ENCODE measurements at places on chromosomes 4 and X.

DNA sequence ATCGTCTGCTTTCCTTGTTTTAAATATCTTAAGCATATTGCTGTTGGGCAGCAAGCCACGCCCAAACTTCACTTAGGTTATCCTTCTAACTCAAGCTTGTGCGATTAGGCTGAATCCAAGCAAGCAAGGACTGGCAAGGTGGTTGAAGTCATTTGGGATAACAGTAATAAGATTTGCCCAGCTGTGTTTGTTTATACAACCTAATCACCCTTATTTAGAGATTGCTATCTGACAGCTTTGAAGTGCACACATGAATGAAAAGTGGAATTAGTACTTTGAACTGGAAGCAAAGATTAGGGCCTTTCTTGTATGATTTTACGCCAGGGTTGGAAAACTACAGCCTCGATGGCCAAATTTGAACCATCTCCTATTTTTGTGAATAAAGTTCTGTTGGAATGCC is 182.1 kb downstream of the ASB9 start:
- DNase-seq: no peak

DNA sequence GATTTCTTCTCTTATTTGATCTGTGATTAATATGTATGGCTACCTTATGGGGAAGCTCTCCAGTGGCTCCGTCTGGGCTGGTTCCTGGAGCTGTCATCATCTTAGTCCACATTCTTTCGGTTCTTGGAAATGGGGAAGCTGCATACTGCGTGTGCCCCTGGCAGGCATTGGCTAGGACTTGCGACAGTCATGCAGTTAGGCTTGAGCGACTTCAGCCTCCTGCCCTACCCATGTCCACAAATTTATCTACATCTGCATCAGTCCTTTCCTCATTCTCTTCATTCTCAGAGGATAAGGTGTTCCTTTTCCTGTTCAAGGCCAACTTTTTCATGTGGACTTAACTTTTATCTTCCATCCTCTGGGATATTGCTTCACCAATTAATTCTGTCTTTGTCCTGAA is 214.2 kb downstream of the RELL1 start:
- no peak for DNase-seq

DNA sequence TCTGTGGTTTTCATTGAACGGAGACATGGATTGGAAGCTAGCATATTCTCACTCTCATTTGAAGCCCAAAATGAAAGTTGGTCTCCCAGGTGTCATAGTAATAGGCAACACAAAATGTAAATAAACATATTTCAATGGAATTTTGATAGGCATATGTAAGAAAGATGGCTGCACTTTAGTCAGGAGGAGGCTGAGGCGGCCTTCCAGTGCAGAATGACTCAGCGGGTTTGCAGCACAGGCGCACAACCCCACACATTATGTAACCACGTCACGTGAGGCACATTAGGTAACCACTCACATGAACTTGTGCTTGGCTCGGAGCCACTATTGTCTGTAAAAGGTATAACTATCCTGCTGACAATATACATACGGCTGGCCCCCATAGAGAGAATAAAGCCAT is 381.7 kb downstream of the GPAT3 start:
- no peak for DNase-seq

GRCh38 chrX:118562582-118563164 is 67.1 kb downstream of the DOCK11 start:
- no peak for DNase-seq

GRCh38 chrX:128862557-128862956 is 660.7 kb downstream of the SMARCA1 start:
- no peak for DNase-seq

GRCh38 chr4:159273141-159273438 is 170.2 kb downstream of the RAPGEF2 start:
- no peak for DNase-seq

DNA sequence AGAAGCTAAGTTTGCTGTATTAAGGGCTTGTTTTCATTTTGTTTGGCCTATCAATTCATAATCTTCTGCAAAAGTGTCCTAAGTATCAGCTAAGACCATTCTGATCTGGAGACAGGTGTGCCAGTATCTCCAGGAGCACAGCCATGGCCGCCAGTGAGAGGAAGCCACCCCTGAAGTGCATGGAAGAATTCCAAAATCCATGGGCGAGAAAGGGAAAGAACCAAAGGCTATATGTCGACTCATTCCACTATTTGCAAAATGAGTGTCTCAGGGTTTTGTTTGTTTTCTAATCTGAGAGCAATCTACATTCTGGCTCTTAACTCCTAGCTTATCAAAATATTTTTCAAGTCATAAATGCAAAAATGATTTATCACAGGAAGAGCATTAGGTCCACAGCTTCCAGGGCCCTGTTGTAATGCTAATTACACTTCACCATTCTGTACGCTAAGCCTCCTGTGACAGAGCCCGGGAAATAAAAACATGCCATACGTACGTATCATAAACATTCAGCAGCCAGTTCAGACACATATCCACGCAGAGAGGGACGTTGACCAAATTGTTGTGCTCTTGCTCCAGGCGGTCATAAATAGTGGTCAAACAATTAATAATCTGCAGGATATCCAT is 137.3 kb upstream of the FTHL17 start:
- DNase-seq: no peak

DNA sequence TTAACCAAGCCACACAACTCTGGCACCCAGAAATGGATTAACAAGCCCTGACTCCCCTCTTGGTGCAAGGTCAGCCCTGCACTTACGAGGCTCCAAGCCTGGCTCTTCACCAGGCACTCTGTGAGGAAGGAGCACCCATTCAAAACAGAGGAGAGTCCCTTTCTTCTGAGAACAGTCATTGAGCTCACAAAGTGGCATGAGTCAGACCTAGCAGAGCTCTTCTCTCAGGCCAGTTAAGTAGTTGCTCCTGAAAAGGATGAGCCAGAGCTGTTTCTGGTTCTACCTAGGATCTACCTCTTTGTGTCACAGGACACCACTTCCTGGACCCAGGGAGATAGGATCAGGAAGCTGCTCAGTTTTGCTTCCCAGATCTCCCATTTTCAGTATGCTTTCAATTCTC is 48.2 kb downstream of the EVC2 start:
- no peak for DNase-seq

- DNase-seq: no peak
Observed at GRCh38 chrX:145524931-145525330, 277.6 kb downstream of the SPANXN1 start.

DNA sequence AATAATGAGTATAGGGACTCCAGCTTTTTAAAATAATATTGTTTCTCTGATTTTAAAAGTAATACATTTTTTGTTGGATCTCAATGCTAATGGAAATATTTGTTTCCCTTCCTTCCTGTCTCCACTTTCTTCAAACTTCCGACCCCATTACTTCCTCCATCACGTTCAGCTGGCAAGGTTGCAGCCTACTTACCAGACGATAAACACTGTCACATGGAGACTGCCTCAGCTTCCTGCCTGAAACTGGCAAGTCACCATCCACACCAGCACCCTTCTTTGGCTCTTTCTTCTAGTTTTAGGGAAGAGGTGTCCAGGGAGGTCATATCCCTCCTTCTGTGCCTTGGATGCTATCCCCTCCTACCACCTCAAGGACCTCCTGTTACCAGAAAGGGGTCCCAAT is 3.4 kb upstream of the INTU start:
- no peak for DNase-seq

DNA sequence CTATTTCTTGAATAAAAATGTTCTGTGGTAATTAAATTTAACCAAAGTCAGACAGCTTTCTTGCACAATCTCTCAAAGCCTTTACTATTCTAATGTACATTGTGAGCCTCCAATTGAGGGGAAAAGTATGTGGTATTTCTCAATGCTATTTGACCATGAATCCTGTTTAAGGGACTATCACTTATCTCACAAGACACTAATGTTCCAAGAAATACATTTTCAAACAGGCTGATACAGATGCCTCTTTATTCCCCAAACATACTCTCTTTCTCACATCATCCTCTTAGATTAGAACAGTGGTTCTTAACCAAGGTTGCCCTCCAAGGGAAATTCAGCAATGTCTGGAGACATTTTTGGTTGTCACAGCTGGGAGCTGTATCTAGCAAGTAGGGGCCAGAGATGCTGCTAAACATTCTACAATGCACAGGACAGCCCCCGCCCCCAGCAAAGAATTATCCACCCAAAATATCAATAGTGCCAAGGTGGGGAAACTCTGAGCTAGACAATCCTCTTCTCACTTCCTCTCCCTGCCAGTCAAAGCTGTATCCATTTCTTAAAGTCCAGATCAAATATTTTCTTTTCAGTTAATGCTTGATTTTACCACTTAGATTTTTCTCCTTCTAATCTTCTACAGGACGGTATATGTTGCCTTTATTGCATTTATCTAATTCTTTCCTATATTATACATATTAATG is 129.2 kb upstream of the TRIM2 start:
- DNase-seq: no peak

- no peak for DNase-seq
Observed at GRCh38 chr4:20684852-20685763, 15.2 kb upstream of the PACRGL start.

DNA sequence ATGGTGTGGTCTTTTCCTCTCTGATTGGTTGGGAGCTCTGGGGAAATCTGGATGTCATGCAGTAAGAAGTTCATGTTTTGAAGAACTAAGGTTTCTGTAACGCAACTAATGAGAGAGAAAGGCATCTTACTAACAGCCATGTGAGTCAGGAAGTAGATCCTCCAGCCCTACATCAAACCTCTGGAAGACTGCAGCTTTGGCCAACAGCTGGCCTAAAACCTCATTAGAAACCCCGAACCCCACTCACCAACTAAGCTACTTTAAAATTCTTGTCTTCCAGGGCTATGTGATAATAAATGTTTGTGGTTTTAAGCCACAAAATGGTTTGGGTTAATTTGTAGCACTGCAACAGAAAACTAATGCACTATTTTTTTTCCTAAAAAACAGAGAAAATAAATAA is 549.0 kb upstream of the GRID2 start:
- no peak for DNase-seq

GRCh38 chr4:185721190-185722028 is 90.6 kb downstream of the SORBS2 start:
- no peak for DNase-seq

DNA sequence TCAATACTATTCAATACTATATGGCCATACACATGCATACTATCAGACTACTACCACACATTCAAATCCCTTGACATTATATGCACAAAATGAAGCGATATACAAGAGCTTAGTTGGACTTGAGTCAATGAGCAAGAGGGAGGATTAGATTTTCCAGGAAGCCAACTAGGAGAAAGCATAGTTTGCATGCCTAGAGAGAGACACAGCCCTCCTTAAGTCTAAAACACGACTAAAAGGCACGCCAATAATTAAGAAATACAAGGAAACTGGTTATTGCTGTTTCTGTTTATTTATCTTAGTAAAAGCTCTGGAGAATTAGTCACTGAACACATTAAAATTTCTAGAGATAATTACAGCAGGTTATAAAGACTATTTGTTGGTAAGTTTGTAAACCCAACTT is 21.8 kb downstream of the MBNL3 start:
- DNase-seq: no peak

DNA sequence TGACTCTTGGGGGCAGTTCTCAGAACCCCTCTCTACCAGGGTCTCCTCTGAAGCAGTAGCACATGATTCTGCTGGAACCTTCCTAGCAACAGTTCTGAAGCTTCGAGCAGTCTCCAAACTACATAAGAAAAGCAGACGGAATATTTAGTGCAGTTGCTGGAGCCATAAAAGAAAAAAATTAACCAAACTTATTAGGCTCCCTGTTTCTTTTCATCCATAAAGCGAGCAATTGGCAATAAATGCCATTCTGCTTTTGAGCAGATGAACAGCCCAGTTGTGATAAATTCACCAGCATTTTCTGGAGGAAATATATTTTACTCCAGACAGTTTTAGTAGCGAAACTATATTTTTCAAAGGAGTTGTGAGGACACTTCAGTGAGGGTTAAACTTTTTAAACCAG is 250.1 kb upstream of the BOD1L1 start:
- DNase-seq: no peak

DNA sequence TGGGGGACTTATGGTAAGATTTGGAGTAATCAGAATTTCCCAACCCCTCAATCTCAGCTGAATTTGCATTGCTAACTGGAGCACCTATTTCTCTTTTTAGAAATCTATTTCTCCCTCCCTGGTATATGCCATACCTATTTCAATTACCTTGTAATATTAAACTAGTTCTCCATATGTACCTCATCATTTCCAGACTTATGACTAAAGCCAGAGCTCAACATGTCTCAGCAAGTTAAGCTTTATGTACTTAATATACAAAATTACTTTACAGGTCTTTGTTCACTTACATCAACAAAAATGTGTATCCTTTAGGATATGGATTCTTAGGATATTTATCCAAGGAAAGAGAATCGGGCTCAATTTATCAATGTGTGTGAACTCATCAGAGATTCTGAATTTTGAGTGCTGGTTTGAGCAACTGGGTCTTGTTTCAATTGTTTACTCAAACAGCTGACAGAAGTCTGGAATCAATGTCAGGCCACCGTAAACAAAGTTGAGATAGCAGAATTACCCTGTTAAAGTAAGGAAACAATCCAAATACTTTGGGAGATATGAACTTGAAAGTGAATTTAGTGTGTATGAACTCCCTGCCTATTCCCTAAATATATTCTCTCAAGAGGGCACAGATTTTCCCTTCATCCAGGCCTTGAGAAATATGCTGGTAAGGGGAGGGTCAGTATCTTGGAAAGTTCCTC is 199.6 kb downstream of the VEGFC start:
- no peak for DNase-seq

- DNase-seq: no peak
Observed at GRCh38 chr4:4549534-4549933, 7.7 kb upstream of the STX18 start.

DNA sequence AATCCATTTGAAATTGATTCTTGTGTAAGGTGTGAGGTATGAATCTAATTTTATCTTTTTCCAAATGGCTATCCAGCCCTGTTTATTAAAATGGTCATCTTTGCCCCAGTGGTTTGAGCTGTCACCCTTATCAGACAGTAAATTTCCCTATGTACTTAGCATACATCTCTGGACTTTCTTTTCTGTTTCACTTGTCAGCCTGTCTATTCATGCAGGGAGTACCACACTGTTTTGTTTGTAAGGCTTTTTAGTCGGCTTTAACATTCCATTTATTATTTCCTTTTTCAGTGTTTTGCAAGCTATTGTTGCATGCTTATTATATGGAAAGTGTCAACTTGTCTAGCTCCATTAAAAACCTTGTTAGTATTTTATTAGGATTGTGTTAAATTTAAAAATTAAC is 155.8 kb downstream of the STAG2 start:
- no peak for DNase-seq

Measured in posterior vena cava (tissue), 2 donors.